Skeletal muscle tissue (tissue), 5 donors: ENCODE measurements at places on chromosomes 3 and 15. TPM values are rescaled to one million over a fixed set of nuclear protein-coding genes. Genes with fewer than 3 reads are reported as not detected.

The KNSTRN gene
- total RNA-seq = 15.7 TPM

The TERB2 gene
- not detected for total RNA-seq

The KBTBD12 gene
- total RNA-seq = 13.6 TPM

The HRG gene
- not detected for total RNA-seq

The GOLGA8J gene
- total RNA-seq = not detected

The CPN2 gene
- total RNA-seq = not detected

The SPINK8 gene
- total RNA-seq = not detected

The IDH2 gene
- 185 TPM for total RNA-seq

The CADPS gene
- total RNA-seq = 1.0 TPM

The KLHL6 gene
- total RNA-seq = 1.0 TPM

The P3H2 gene
- total RNA-seq = 19.8 TPM

The GRK7 gene
- not detected for total RNA-seq

The ANKRD63 gene
- not detected for total RNA-seq

The EOMES gene
- total RNA-seq = 0.52 TPM

The PPIP5K1 gene
- total RNA-seq = 8.9 TPM

The GOLGB1 gene
- 20.4 TPM for total RNA-seq

The C3orf70 gene
- total RNA-seq = 4.2 TPM

The VILL gene
- 7.8 TPM for total RNA-seq

The IGDCC3 gene
- total RNA-seq = 1.0 TPM

The GOLGA6L9 gene
- 4.2 TPM for total RNA-seq

The PRR23A gene
- total RNA-seq = not detected

The IMPG2 gene
- total RNA-seq = 2.6 TPM

The SEMA3B gene
- total RNA-seq = 19.8 TPM

The MORC1 gene
- total RNA-seq = not detected

The SLC12A1 gene
- not detected for total RNA-seq

The MASP1 gene
- total RNA-seq = 5.7 TPM

The P2RY13 gene
- total RNA-seq = 2.6 TPM

The ZSCAN2 gene
- total RNA-seq = 13.6 TPM

The TTLL13 gene
- not detected for total RNA-seq

The PLCB2 gene
- total RNA-seq = 3.7 TPM

The CHRNA7 gene
- total RNA-seq = 0.52 TPM

The EIF2B5 gene
- total RNA-seq = 38.1 TPM

The KCNMB3 gene
- total RNA-seq = 2.6 TPM

The PARP3 gene
- 6.3 TPM for total RNA-seq

The CISH gene
- 4.7 TPM for total RNA-seq

The DAPK2 gene
- total RNA-seq = 2.6 TPM

The GOLGA8T gene
- total RNA-seq = not detected

The SGO1 gene
- total RNA-seq = 2.6 TPM

The CLDN16 gene
- total RNA-seq = under 0.01 TPM

The CYP19A1 gene
- total RNA-seq = 0.52 TPM

The WDR6 gene
- total RNA-seq = 54.3 TPM

The FEZF2 gene
- not detected for total RNA-seq

The TXNRD3 gene
- total RNA-seq = 16.2 TPM

The AHSG gene
- total RNA-seq = 0.52 TPM

The CA12 gene
- 1.6 TPM for total RNA-seq

The UPK1B gene
- not detected for total RNA-seq

The SMCO1 gene
- 3.7 TPM for total RNA-seq

The LEKR1 gene
- total RNA-seq = 0.52 TPM

The SEMA6D gene
- total RNA-seq = 26.6 TPM

The CFAP161 gene
- total RNA-seq = 5.7 TPM

The ZNF385D gene
- total RNA-seq = 9.4 TPM

The AADAC gene
- total RNA-seq = 1.6 TPM

The B3GNT5 gene
- total RNA-seq = 4.2 TPM

The SPG11 gene
- total RNA-seq = 67.3 TPM

The SLC27A2 gene
- total RNA-seq = under 0.01 TPM

The SLC35G2 gene
- 2.1 TPM for total RNA-seq

The SLC30A4 gene
- total RNA-seq = 8.9 TPM

The SERINC4 gene
- total RNA-seq = under 0.01 TPM
